ENCODE measurements at places on chromosomes 11 and 22.

GRCh38 chr11:128251140-128251539 is 336.2 kb downstream of the ETS1 start:
- peak; percentile 3 for DNase-seq

GRCh38 chr11:72741429-72741833 is 10.8 kb downstream of the ARAP1 start:
- no peak for DNase-seq

DNA sequence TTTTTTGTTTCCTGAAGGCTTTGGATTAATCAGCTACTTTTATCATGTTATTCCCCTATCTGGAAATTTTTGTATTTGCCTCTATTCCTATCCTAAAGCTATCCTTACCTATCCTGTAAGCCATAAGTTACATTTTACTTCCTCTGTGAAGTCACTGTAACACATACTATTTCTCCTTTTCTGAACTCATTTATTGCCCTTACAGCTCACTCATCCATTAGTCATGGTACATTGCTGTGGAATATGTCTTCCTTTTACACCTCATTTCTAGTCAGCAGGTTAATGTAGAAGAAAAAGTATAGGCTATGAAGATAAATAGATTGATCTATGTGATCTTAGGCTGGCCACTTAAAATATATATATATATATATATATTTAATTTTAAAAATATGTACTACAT is 28.0 kb downstream of the SWAP70 start:
- DNase-seq = no peak

DNA sequence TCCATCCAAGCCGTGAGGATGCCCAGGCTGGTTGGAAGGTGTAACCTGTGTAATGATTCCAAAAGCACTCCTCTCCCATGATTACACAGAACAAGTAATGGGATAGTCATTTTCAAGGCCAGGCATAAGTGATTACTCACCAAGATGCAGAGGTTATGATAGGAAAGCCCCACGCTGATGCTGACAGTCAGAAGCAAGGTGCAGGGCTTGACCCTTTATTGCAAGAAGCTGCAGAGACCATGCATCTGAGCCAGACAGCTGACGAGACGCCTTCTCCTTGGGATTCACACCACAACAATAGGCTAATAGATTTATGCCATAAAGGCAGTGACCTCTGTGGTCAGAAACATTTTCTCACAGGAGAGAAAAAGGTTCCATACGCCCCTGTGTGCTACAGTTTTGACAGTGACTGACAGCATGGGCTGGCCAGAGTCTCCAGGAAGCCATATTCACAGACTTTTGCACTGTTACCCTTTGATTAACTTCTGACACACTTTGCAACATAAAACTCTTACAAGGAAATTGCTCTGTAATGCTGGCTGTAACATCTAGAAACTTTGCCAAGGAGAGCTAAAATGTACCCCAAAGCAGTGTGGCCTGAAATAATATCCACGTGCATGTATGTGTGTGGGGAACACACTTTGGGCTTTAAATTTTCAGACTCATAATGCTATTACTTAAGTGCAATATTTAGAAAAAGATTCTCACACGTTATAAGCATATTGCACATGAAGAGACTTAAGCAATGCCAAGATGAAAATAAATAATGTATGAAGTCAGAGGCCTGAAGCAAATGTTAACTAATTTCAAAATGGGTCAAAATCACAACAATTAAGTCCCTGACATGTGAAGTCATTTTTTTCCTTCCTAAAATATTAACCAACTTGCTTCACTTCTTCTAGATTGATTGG is 1079.0 kb upstream of the TENM4 start:
- DNase-seq = no peak

- DNase-seq = no peak
These were observed 3.4 kb downstream of the DKK3 start for GRCh38 chr11:12005061-12005460.

- no peak for DNase-seq
These were observed 9.6 kb upstream of the UCP3 start for GRCh38 chr11:74018331-74019005.

- DNase-seq = no peak
These were observed 63.1 kb upstream of the YWHAH start for GRCh38 chr22:31881200-31881599.

DNA sequence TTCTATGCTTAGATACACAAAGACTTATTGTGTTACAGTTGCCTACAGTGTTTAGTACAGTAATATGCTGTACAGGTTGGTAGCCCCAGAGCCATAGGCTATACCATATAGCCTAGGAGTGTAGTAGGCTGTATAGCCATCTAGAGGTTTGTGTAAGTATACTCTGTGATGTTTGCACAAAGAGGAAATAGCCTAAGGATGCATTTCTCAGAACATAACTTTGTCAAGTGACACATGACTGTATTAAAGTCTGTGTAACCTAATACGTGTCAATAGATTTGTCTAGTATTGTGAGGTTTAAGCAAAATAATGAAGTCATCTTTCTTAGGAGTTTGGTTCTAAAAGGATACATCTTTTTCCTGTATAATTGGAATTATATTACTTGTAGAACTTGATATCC is 5.5 kb downstream of the ZC3H12C start:
- no peak for DNase-seq

- DNase-seq = no peak
These were observed at the start of gene GPHA2 for GRCh38 chr11:64935359-64936081. GPHA2 (minus strand) TSS chr11:64935893; CDS start chr11:64935460, 433 bp downstream.

DNA sequence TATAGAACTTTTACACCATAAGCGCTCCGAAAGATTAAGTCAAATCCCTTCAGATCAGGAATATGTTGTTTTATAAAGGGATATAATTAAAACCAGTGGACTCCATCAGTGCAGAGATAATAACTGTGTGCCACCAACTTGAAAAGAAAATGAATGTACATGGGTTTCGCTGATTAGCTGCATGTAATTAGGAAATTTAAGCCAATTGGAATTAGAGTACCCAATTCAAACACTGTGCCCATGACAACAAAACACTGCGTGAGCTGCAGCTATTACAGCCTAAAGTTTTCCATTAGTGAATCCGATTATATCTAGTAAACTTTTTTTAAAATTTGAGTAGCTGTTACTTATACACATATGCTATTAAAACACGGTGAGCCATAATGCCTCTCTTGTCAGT is 392.3 kb upstream of the ARHGAP42 start:
- DNase-seq = no peak

DNA sequence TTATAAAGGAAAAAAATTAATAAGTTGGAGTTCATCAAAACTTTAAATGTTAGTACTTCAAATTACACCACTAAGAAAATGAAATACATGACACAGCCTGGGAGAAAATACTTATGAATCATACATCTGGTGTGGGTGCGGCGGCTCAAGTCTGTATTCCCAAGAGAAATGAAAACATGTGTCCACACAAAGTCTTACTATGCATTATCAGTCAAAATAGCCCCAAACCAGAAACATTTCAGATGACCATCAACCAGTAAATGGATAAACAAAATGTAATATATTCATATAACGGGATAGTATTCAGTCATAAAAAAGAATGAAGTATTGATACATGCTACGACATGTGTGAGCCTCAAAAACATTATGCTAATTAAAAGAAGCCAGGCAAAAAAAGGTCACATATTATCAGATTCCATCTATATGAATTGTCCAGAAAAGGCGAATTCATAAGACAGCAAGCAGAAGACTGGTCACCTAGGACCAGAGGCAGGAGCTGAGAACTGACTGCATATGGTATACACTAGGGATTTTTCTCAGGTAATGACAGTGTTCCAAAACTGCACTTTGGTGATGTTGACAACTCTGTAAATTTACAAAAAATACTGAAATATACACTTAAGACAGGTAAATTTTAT is 5.3 kb upstream of the AKIP1 start:
- DNase-seq = peak; percentile 63

- DNase-seq = no peak
These were observed at the start of gene CHRDL2 for GRCh38 chr11:74731301-74732094. CHRDL2 (minus strand) TSS chr11:74731426; CDS start chr11:74730888, 538 bp downstream.

DNA sequence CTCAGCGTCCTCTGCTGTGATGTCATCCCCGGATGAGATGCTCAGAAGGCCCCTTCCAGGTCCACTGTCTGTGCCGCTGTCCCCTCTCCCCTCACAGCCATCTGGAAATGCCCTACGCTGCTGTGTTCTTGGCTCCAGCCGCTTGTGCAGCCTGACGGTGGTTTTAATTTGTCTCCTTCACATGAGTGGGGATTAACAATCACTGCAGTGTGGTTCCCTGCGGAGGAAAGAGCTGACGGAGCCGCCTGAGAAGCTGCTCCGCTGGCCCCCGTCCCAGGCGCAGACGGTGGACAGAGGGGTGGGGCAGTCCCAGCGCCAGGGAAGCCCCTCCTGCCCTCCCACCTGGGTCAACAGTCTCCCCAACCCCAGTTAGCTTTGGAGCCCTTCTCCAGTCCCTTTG is 67.5 kb upstream of the PHF21B start:
- DNase-seq = no peak

DNA sequence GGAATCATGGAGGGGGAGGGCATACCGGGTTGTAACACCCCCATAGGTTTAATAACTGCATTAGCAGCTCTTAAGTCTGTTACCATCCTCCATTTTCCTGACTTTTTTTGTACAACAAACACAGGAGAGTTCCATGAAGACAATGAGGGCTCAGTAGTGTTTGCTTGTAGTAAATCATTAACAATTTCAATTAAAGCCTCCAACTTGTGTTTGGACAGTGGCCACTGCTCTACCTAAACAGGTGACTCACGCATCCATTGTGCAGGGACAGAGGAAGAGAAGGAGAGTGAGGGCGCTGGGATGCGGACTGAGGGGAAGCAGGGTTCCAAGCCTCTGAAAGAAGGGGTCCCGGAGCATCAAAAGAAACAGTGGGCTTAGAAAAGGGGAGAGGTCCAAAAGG is 21.3 kb upstream of the MTNR1B start:
- DNase-seq = no peak

DNA sequence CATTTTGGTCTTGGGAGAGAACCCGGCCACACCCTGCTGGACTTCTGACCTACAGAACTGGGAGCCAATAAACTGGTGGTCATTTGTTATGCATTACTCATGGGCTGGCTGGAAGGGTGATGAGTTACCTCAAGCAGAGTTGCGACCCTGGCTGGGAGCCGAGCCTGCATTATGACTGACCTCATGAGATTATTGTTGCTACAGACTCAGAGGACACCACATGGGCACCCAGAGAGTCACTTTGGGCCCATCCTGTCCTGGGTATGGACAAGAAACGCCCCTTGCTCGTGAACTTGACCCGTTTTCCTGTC is 531.7 kb downstream of the TBC1D22A start:
- DNase-seq = no peak

DNA sequence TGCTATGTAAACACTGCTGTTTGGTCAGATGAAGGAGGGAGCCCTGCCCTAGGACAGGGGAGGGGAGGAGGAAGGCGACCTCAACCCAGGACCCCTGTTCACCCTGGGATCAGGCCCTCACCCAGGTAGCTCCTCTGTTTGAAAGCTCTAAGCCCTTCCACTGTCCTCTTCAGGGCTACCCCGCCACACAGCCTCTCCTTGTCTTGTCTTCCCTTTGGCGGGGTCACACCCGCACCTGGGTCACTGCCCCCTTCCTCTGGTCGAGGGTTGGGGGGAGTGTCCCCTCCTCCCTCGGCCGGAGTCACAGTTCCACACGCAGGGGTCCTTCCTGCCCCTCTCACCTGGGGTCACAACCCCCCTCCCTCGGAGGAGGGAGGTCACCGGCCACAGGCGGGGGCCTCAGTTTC is 463 bp upstream of the PTPMT1 start:
- no peak for DNase-seq

GRCh38 chr22:19287076-19287707 is 4.3 kb downstream of the CLTCL1 start:
- no peak for DNase-seq

DNA sequence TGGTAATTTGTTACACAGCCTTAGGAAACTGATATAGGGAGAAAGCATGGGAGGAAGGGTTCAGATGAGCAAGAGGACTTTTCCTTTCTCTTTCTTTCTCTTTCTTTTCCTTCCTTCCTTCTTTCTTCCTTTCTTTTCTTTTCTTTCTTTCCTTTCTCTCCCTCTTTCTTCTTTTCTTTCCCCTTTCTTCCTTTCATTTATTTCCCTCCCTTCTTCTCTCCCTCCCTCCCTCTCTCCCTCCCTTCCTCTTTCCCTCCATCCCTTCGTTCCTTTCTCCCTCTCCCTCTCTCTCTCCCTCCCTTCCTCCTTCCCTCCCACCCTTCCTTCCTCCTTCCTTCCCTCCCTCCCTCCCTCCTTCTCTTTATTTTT is 107.8 kb upstream of the LMO1 start:
- no peak for DNase-seq

DNA sequence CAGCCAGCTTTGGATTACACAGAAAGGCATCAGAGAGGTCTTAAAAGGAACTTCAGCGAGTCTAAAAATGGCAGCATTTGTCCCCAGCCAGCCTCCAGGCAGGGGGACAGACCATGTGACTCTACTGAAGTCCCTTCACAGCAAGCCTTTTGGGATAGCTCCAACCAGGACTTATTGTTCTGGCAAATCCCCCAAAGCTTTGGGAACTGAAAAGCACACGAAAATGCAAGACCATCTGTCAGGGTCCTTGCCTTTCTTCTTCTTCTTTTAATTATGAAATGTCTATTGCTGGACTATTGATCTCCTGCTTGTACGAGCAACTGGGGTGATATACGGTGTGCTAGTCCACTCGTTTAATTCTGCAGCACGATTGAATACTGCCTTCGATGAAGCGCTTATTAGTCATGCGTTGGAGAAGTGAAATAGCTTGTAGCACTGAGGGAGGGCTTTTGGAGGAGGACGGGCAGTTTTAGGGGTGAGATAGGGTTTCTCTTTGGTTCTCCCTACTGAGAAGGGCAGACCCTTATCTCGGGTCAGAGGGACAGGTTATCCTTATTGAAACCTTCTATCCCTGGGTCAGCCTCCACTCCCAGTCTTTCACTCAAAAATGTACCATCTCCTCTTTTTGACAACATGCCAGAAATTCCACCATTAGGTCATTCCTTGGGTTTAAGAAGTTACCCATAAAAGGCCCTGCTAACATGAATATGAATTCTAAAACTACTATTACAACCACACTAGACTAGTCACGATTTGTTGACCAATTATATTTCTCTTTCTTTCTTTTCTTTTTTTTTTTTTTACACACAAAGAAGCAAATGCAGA is 416.4 kb downstream of the MIAT start:
- DNase-seq = no peak

DNA sequence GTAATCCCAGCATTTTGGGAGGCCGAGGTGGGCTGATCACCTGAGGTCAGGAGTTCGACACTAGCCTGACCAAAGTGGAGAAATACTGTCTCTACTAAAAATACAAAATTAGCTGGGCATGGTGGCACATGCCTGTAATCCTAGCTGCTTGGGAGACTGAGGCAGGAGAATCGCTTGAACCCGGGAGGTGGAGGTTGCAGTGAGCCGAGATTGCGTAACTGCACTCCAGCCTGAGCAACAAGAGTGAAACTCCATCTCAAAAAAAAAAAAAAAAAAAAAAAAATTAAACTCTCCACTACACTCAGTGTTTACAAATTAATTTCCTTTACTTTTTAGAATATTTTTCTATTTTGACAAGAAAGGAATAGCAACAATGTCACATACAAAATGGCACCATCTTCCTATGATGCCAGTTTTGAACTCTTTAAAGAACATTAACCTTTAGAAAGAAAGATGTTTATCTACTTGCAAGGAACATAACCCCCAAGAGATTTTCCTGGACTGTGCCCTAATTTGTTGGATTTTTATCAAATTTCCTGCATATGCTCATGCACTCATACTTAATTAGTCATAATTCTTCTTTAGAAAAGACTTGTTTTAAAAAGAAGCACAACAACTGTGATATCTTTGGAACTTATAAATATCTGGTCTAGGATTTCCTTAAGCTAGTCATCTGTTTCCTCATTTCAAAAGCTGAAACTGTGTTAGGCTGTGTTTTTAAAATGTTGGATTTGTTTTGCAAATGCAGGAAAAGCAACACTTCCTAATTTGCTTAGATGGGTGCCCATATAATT is 22.6 kb upstream of the HIPK3 start:
- DNase-seq = no peak
